ENCODE measurements at places on chromosomes 11 and 22. TPM values are rescaled to one million over a fixed set of nuclear protein-coding genes. Genes with fewer than 3 reads are reported as not detected.

KIF18A gene
- total RNA-seq = 0.61 TPM

CEND1 gene
- total RNA-seq = 4.9 TPM

PAK1 gene
- total RNA-seq = 25.2 TPM

DNA sequence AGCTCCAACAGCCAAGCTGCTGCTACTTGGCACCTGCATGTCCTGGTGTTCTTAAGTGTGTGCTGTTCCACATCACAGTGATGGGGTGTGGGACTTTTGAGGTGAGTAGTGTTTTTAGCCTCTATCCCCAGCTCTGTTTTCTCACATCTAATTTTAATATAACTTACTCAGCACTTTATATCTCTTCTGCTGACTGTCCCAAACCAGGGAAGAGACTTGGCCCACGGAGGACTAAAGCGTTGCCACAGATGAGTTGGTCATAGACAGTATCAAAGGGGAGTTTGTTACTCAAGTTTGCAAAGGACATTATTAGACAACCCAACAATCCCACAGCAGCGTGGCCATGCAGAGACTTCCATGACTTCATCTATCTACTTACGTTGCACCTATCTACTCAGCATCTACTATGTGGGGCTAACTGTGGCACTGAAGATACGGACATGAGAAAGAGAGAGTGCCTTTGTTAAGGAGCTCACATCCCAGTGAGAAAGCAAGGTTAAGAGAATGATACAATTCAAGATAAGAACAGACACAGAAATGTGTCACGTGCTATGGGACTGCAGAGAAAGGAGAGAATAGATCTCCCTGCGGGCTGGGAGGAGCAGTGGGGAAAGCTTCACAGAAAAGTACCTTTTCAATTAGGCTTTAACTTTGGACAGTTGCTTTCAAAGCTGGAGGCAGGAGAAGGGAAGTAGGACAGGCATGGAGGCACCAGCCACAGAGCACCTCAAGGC is 82.4 kb downstream of the ME3 start:
- H3K4me1 ChIP-seq = peaks cover 22% of the 10 kb centered on the region
- no peak for DNase-seq
- H3K36me3 ChIP-seq = no peaks in the 10 kb centered on the region

GRCh38 chr11:71998649-71999310 is at the start of gene IL18BP:
Gene IL18BP (plus strand): TSS chr11:71998909. CDS start chr11:71999985, 1,076 bp downstream.
- peaks cover 26% of the 10 kb centered on the region for H3K36me3 ChIP-seq
- H3K27me3 ChIP-seq = no peaks in the 10 kb centered on the region
- H3K27ac ChIP-seq = peak within 1 kb of the TSS; percentile 97
- H3K4me3 ChIP-seq = no peak within 1 kb of the TSS
- peaks cover 29% of the 10 kb centered on the region for H3K4me1 ChIP-seq
- no peak for DNase-seq

- no peak for DNase-seq
- H3K4me3 ChIP-seq = no peak overlapping the region
- H3K4me1 ChIP-seq = no peaks in the 10 kb centered on the region
- H3K27me3 ChIP-seq = no peaks in the 10 kb centered on the region
Measured at GRCh38 chr11:133906241-133906640, 50.5 kb downstream of the IGSF9B start.

Measured in adrenal gland (tissue), 19 donors.